NCI-H1105 treated with DMSO at 0.1 percent for 48 hours (cell line): ENCODE measurements at places on chromosomes 6 and 20.
A peak's percentile ranks its signal among the peaks of the same experiment; 100 is the strongest.

DNA sequence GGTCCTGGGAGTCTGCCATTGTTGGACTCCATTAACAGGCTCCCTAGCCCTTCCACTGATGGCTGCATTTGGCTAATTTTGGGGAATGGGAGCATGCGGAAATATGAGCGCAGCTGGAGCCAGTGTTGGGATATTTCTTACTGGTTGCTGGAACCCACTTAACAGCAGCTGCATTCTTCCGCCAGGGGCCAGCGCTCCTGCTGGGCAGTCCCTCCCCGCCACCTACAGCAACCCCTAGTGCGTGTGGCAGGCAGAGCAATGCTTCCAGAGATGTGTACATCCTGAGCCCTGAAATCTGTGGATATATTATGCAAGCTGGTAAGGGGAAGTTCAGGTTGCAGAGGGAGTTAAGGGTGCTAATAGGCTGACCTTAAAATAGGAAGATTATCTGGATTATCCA lies 16.4 kb downstream of the CST8 start:
- no peak for DNase-seq

DNA sequence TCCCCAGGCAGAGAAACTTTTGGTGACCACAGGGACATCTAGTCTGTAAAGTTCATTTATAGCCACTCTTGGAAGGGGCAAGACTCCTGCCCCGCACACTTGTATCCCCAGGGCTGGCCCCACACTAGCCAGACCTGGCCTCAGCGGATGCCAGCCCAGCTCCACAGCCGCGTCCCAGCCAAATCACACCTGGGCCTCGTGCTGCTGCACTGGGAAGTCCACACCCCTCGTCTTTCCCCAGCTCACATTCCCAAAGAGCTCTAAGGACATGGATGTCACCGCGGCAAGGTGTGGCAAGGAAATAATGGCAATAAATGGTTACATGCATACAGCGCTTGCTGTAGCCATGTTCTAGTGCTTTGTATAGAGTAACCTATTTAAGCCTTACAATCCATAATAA lies 8.6 kb downstream of the IP6K3 start:
- DNase-seq: no peak

- DNase-seq: peak; percentile 71
These were observed 101.5 kb upstream of the ISM1 start for GRCh38 chr20:13119583-13119982.

DNA sequence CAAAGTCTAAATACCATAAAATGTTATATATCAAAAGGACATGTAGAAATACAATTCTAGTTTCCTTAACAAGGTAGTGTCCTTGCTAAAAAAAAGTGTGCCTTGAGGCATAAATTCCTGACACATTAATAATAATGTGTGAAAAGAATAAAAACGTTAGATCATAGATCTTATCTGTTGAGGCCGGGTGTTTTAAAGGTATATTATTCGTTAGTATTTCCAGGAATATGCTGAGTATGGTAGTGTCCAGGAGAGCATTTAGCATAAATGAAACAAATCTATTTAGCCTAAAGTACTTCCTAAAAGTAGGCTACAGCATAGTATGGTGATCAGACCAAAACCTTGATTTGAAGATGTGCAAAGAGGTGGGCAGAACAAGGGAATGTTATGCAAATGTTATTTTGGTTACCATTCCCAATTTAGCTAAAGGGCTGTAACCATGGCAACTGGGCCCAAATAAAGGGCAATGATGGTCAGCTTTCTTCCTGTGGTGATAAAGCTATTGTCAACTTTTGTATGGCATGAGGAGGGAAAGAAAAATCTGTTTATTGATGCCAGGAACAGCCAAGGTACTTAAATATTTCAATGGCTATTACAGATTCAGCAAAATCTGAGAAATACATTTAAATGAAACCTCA lies 18.9 kb downstream of the MKKS start:
- no peak for DNase-seq

- peak; percentile 15 for DNase-seq
These were observed 86.2 kb downstream of the AHI1 start for GRCh38 chr6:135411339-135411738.

DNA sequence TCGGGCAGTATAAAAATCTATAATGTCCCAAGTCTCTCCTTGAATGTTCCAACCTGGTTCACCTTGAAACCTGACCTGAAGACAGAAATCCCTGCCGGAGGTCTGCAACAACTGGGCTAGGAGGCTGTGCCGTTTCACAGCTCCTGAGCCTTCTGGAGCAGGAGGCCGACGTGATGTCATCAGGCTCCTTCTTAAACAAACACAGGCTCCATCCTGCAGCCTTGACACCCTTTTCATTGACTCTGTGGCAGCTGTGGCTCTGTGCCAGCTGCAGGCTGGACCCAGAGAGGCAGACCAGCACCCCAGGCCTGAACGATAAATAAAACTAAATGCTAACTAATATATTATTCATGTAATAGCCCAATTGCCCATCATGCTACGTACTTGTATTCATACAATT lies 483.9 kb downstream of the CD83 start:
- DNase-seq: peak; percentile 72
